Uterus (tissue), 4 donors: ENCODE measurements at places on chromosomes 6 and 20. TPM values are rescaled to one million over a fixed set of nuclear protein-coding genes. Genes with fewer than 3 reads are reported as not detected.
A peak's percentile ranks its signal among the peaks of the same experiment; 100 is the strongest.

NKAIN4 gene
- not detected for total RNA-seq

PCIF1 gene
- total RNA-seq = 71.0 TPM

DNA sequence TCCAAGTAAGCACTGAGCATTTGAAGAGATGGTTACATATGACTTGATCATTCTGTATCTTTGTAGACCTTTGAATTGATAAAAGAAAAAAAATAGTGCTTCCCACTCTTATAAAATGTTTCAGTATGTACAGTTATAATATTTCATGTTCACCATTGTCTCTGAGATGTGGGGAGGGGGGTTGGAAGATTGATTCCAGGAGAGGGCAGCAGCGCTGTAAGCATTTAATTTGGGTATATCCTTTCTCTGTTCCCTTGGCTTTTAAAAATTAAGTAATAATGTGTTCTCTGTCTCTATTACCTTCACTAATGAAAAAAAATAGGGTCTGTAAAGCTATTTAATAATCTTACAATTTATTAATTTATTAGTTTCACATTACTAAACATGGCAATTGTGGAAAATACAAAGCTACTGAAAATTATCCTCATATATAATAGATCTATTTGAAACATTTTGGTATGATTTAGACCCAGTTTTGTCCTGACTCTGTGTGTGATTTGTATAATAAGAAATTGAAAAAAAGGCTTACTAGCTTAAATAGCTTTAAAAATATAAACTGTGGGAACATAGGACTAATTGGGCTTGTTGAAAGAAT, 341.2 kb downstream of the CDKAL1 start:
- H3K4me3 ChIP-seq = no peak overlapping the region
- no peaks in the 10 kb centered on the region for H3K4me1 ChIP-seq
- H3K27me3 ChIP-seq = no peaks in the 10 kb centered on the region
- DNase-seq = no peak
- no peaks in the 10 kb centered on the region for H3K36me3 ChIP-seq
- H3K27ac ChIP-seq = no peak overlapping the region

GRCh38 chr6:32370505-32370904, 1.2 kb downstream of the TSBP1 start:
- H3K4me3 ChIP-seq = no peak overlapping the region
- no peaks in the 10 kb centered on the region for H3K27me3 ChIP-seq
- no peaks in the 10 kb centered on the region for H3K4me1 ChIP-seq
- DNase-seq = no peak
- no peaks in the 10 kb centered on the region for H3K36me3 ChIP-seq
- H3K27ac ChIP-seq = no peak overlapping the region

DNA sequence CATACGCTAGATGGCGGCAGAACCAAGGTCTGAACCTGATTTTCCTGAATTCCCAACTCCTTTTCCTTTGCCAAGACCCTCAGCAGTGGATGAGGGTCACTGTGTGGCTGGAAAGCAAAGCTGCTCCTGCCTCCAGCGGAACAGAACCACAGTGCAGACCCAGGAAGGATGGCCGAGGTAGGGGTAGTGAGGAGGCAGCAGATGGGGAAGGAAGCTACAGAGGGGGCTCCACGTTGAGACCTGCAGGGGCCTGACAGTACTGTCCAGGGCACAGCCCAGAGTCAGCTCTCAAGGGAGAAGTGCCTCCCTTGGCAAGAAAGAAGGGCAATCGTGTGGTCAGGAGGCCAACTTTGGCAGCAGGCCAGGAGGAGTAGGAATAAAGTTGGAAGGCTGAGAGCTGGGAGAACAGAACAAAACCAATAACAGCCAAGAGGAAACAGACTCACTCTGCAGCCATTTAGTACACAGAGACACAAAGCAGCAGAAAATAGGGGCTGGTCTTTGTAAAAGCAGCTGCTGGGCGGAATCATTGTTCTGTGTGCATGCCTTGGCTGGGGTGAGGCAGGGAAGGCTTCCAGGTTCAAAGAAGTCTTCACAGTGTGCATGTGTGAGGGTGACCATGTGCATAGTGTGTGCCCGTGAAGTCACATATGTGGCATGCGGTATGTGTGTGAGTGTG, 3.1 kb downstream of the GABRR2 start:
- peak; percentile 54 for DNase-seq
- no peaks in the 10 kb centered on the region for H3K27me3 ChIP-seq

ZSCAN31 gene
- total RNA-seq = 29.1 TPM

TNXB gene
- 194 TPM for total RNA-seq

- H3K27ac ChIP-seq = no peak within 1 kb of the TSS
- no peak for DNase-seq
- H3K4me1 ChIP-seq = no peaks in the 10 kb centered on the region
These were observed at the start of gene SLC22A16 for GRCh38 chr6:110476046-110476849. Gene SLC22A16, minus strand, starts transcription at chr6:110476613. Its CDS starts 39 bp downstream, at chr6:110476574.

HLA-DQB1 gene
- 17.9 TPM for total RNA-seq

- H3K4me3 ChIP-seq = no peak overlapping the region
- no peak overlapping the region for H3K27ac ChIP-seq
- no peaks in the 10 kb centered on the region for H3K36me3 ChIP-seq
- DNase-seq = no peak
- no peaks in the 10 kb centered on the region for H3K27me3 ChIP-seq
These were observed 25.4 kb downstream of the ZFP64 start for GRCh38 chr20:52166150-52166549.

DNA sequence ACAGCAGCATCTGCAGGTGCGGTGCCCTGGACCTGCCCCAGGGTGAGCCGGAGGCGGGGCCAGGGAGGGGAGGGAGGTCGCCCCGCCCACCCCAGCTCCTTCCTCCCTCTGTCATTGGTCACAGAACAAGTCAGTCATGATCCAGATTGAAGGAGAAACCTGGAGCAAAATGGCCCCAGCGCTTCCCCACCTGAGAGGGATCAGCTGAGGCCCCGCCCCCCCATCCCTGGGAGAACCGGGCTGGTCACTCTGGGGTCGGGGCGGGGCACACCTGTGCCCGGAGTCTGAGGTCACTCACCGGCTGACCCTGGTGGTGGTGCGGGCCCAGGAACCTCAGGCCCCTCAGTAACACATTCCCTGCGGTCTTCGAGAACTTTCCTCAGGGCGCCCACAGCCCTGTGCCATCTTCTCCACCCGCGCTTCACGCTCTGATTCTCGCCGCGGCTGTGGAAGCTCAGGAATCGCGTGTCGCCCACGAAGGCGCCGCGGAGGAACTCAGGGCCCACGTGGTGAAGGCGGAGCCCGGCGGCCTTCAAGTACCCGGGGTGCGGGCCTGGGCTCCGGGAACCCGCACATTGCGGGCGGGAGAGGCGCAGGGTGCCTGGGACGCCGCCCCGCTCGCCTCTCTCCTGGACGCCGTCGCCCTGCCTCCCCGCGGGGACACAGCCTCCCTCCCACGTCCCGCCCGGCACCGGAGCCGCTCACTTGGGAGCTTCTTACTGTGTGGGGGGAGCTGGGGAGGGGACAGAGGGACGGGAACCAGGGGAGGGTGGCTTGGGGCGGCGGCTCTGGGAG, 36.4 kb upstream of the HLA-C start:
- no peak for DNase-seq
- H3K4me1 ChIP-seq = no peaks in the 10 kb centered on the region
- H3K27ac ChIP-seq = no peak overlapping the region
- H3K36me3 ChIP-seq = no peaks in the 10 kb centered on the region
- no peaks in the 10 kb centered on the region for H3K27me3 ChIP-seq

DNA sequence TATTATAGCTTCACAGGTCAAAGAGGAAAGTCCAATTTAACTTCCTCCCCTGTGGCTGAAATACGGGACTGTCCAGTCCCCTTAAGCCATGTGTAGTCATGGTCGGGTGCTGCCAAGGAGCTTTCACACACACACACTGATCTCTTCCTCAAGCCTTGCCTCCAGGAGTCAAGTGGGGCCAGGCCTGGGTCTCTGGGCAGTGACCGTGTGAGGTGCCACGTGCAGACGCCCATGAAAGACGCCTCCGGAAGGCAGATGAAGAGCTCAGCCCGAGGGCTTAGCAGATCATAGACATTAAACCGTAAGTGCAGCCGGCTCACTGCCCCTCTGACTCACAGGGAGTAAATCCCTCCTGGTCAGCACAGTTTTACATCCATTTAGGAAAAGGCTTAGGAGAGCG, 4.2 kb downstream of the GABRR2 start:
- H3K36me3 ChIP-seq = no peaks in the 10 kb centered on the region
- H3K4me3 ChIP-seq = no peak overlapping the region
- no peak for DNase-seq
- H3K27ac ChIP-seq = peak overlapping the region; percentile 72
- peaks cover 7% of the 10 kb centered on the region for H3K4me1 ChIP-seq
- no peaks in the 10 kb centered on the region for H3K27me3 ChIP-seq

GRCh38 chr20:63657260-63657936, 714 bp upstream of the RTEL1 start:
- no peaks in the 10 kb centered on the region for H3K27me3 ChIP-seq
- H3K36me3 ChIP-seq = no peaks in the 10 kb centered on the region
- H3K4me3 ChIP-seq = peak overlapping the region; percentile 70
- no peak for DNase-seq
- H3K27ac ChIP-seq = peak overlapping the region; percentile 84

- DNase-seq = no peak
- no peak overlapping the region for H3K27ac ChIP-seq
- H3K4me1 ChIP-seq = no peaks in the 10 kb centered on the region
- no peaks in the 10 kb centered on the region for H3K27me3 ChIP-seq
These were observed 122.4 kb downstream of the IPCEF1 start for GRCh38 chr6:154234019-154234772.

DNA sequence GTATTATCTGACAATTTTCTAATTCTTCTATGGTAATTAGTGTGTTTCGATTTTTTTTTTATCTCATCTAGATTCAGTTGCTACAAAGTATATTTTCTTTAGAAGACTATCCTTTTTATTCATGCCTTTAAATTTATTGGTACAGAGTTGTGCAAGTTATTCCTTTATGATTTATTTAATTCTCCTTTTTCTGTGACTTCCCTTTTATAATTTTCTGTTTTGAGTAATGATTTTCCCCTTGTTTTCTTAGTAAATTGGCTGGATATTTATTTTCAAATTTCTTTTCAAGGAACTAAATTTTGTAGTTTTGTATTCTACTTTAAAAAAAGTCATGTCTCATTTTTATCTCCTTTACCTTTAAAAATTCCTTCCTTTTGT, 2.4 kb upstream of the IL22RA2 start:
- H3K36me3 ChIP-seq = no peaks in the 10 kb centered on the region
- no peaks in the 10 kb centered on the region for H3K4me1 ChIP-seq
- H3K27me3 ChIP-seq = no peaks in the 10 kb centered on the region
- no peak overlapping the region for H3K4me3 ChIP-seq

DNA sequence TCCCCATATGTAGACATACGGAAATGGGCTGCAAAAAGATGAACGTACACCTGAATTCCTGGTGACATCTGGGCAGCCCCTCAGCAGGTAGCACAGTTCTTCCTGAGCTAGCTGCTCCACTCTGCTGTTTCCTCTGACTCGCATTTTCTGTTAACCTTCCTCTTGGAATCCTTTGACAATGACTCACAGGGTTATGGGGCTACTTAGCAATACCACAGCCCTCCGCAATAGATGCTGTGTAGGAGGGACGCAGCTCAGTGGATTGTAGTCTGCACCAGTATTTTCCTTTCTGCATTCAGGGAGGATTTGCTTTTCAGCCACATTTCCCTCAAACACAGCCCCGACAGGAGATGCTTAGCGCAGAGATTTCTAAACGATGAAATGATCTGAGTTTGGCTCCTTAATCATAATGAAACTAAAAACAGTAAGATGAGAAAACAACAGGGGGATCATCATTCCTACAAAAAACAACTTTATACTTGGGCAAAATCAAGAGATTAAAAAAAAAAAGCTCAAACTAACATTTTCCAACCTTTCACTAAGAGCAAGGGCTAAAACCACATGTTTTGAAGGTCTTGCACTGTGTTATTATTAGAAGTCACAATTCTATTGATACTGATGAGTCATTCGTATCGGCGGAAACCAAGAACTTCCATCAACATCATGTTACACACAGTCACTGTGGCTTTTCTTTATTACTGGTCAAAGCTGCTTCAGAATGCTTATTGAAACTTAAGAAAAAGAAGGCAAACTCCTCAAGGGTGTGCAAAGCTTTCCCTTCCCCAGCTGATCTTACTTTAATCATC, 12.2 kb downstream of the BACH2 start:
- H3K4me1 ChIP-seq = no peaks in the 10 kb centered on the region
- no peaks in the 10 kb centered on the region for H3K27me3 ChIP-seq
- no peaks in the 10 kb centered on the region for H3K36me3 ChIP-seq
- DNase-seq = peak; percentile 41
- peak overlapping the region; percentile 44 for H3K27ac ChIP-seq

DNA sequence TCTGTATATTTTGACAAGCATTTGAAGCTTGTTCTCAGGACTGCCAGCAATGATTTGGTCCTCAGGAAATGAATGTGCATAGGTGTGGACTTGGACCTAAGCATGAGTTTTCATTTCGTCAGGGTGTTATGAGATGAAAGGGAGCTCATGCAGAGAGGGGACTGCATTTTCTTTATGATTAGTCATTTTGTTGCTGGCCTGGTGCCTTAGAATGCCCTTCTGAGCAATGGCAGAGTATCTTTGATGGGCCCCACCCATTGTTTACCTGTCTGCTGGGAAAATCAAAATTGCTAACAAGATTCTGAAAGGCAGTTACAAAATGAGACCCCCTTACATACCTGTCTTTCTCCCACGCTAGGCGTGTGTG, 51.5 kb upstream of the MTHFD1L start:
- DNase-seq = no peak
- no peaks in the 10 kb centered on the region for H3K4me1 ChIP-seq
- H3K4me3 ChIP-seq = no peak overlapping the region
- H3K36me3 ChIP-seq = no peaks in the 10 kb centered on the region
- peak overlapping the region; percentile 55 for H3K27ac ChIP-seq
- no peaks in the 10 kb centered on the region for H3K27me3 ChIP-seq

- H3K27ac ChIP-seq = no peak within 1 kb of the TSS
- no peaks in the 10 kb centered on the region for H3K27me3 ChIP-seq
- no peak within 1 kb of the TSS for H3K4me3 ChIP-seq
- no peaks in the 10 kb centered on the region for H3K4me1 ChIP-seq
These were observed at the start of gene TRIM15 for GRCh38 chr6:30163090-30163917. Gene TRIM15, plus strand, starts transcription at chr6:30163546. Its CDS starts 139 bp downstream, at chr6:30163685.

DNA sequence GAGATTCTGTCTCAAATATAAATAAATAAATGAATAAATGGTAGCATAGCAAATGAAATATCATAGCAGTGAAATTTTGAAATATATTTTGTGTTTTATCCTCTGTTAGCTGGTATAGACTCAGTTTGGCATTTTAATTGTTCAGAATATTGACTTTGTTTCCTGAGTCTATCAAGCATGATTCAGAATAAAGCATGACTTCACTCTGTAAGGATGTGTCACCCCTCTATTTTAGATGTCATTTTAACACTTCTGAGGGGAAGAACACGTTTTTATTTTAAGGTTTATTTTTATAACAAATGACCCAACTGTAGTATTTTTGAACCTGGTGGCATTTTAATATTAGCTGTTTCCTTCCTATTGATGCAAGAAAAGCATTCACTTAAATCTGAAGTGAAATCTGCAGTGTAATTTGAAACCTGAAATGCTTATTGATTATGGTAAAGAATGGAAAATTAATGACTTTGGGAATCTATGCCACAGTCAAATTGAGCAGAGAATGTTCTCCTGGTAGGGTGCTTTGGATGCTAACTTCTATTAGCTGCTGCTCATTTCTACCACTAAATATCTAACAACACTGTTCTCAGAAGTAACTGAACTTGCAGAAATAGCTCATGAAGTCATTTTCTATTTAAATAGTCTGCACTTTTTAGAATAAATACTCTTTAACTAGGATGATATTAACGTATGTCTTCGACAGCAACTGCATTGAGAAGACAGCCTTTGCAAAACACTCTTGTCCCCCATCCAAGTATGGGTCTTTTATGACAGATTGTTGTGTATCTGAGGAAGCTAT, 114.2 kb downstream of the SOX4 start:
- H3K4me3 ChIP-seq = no peak overlapping the region
- DNase-seq = no peak
- no peaks in the 10 kb centered on the region for H3K4me1 ChIP-seq
- no peaks in the 10 kb centered on the region for H3K36me3 ChIP-seq
- no peaks in the 10 kb centered on the region for H3K27me3 ChIP-seq
- H3K27ac ChIP-seq = no peak overlapping the region

RAET1L gene
- total RNA-seq = not detected

ABHD16B gene
- total RNA-seq = not detected

HLA-DRB1 gene
- 22.1 TPM for total RNA-seq

MOG gene
- total RNA-seq = not detected
